ENCODE measurements at places on chromosomes 2 and 18.

DNA sequence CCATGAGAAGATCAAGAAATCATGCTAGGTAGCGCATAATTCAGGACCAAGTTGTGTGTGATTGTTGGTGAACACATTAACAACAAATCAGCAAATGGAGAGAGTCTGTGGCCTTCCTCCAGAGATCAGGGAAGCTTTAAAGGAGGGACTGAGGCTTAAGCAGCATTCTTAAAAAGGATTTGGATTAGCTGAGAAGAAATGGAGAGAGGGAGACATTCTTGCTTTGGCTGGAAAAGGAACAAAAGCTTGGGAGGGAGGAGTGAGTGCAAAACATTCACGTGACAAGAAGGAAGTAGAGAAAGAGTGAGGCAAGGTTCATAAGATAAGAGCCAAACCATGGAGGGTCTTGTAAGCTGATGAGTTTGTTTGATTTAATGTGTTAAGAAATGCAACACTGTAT is 75.6 kb downstream of the SRD5A2 start:
- DNase-seq, result no peak

DNA sequence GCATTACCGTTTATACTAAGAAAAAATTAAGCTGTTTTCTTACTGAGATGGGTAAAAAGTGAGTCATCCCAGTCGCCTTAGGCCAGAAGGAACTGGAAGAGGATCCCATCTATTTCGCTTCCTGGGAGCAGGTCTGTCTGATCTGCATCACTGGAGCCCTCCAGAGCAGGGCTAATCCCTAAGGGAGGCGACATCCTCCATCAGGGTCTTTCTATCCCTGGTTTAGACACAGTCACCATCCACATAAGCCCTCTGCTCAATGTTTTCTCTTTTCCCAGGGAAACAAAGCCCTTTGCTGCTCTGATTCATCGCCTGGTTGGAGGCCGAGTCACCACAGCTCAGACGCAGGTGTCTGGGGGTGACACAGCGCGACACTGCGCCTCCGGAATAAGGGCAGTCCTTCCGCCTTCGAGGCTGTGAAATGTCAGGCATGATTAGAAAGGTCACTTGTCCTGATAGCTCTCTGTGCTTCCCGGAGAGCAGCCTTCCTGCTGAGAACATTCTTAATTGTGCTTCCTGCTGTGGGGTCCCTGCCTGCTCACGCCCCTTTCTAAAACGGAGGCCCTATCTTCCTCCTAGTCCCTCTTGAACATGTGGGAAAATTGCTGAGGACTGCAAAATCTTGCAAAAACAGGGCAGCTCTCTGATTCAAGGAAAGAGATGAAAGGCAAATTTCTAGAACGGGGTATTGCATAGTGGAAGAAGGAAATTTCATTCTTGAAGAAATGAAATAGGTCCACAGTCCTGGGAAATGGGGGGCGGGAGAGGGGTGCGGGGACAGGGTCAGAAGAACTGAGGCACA is 56.3 kb downstream of the MARCHF4 start:
- DNase-seq, result no peak

- DNase-seq, result no peak
Measured at GRCh38 chr18:34915046-34915445, 126.2 kb upstream of the MAPRE2 start.

- no peak for DNase-seq
Measured at GRCh38 chr18:23884681-23885375, 129.7 kb upstream of the TTC39C start.

- no peak for DNase-seq
Measured at GRCh38 chr18:69935319-69936190, 12.1 kb downstream of the CD226 start.

DNA sequence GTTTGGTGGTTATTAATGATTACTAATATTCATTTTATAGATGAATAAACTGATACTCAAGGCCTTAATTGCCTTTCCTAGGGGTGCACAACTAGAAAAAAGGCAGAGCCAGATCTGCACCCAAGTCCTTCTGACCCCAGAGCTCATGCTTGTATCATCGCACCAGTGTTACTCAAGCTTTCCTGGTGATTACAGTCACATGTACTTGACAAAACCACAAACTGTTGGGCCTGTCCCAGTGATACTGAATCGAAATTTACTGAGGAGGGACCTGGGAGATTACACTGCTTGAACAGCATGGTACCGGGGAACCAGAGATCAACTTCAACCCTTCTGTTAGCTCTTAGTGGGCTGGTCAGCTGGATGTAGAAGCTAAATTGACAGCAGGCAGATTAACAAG is 33.7 kb downstream of the FASTKD2 start:
- DNase-seq, result no peak

DNA sequence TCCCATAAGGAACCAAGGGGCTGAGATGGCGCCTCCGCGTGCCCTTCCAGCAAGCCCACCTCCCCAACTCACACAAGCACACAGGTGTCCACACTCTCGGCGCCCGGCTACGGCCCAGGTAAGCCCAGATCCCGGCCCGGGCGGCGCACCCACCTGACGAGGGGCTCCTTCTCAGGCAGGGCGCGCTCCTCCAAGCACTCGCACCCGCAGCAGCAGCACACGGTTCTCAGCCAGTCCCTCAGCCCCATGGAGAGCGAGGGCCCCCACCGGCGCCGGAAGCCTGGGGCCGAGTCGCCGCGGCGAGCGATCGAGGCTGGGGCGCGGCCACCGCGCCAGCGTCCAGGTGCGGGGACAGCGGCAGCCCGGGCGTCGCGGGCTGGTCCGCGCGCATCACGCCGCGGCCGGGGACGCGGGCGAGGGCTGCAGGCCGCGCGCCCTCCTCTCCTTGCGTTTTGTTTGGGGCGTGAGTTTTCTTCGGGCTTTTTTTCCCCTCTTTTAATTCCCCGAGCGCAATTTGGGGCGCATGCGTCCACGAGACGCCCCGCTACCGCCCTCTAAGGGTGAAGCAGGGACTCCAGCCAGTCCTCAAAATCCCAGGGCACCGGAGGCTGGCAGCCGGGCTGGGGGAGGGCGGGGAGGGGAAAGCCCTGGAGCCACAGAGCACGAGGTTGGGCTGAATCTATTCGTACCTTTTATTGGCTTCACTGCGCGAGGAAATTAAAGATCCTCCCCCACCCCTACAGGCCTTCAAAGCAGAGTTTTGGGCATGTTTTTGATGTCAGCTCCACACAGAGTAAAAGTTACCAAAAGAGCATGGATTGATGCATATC is at the start of gene MREG:
MREG (minus strand) TSS at position 472 of the 830 bp plus-strand sequence; CDS start at position 248, 224 bp downstream.
- peak; percentile 94 for DNase-seq

GRCh38 chr2:25245141-25245540 is 76.8 kb upstream of the POMC start:
- DNase-seq, result no peak

GRCh38 chr2:186486651-186487647 is 889 bp downstream of the ZC3H15 start:
- peak; percentile 93 for DNase-seq

GRCh38 chr2:44087714-44088092 is 81.0 kb upstream of the PPM1B start:
- no peak for DNase-seq

GRCh38 chr2:26534098-26534864 is 56.4 kb upstream of the OTOF start:
- no peak for DNase-seq

GRCh38 chr2:11832531-11832930 is 86.1 kb downstream of the LPIN1 start:
- DNase-seq, result no peak

GRCh38 chr2:9228088-9228751 is 21.6 kb downstream of the ASAP2 start:
- DNase-seq, result no peak

DNA sequence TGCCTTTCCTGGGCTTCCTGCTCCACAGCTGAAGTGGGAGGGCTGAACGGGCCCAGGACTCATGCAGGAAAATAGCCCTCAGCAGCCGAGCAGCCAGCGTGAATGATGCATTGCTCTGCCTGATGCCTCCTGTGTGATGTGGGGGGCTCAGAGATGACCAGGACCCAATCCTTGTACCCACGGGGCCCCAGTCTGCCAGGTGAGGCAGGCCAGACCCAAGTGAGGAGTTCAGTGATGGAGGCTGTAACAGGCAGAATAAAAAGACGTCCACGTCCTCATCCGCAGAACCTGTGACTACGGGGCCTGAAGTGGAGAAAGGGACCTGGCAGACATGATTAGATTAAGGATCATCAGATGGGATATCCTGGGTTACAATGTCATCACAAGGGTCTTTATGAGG is 194.9 kb upstream of the HDAC4 start:
- no peak for DNase-seq

GRCh38 chr2:7256377-7256776 is 339.2 kb downstream of the RNF144A start:
- no peak for DNase-seq

GRCh38 chr2:51629406-51629805 is 597.5 kb upstream of the NRXN1 start:
- DNase-seq, result no peak

DNA sequence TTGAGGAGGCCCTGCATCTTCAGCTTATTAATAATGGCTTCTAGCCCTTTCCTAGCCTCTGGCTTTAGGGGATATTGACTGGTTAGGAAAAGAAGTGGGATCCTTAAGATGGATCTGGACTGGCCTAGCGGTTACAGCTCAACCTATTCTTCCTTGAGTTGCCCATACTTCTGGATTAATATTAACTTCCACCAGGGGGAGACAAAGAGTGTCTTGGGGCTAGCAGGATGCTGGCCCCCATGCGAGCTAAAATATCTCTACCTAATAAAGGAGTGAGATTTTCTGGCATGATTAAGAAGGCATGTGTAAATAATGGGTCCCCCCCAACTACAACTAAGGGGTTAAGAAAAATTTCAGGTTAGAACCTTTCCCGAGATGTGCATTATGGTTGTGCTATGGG is 23.2 kb upstream of the PLA2R1 start:
- DNase-seq, result peak; percentile 50

- DNase-seq, result no peak
Measured at GRCh38 chr2:69554568-69554967, 89.0 kb downstream of the AAK1 start.

GRCh38 chr18:26555804-26556553 is 7.6 kb upstream of the KCTD1 start:
- no peak for DNase-seq

GRCh38 chr2:190916829-190917228 is 36.2 kb downstream of the GLS start:
- DNase-seq, result no peak

DNA sequence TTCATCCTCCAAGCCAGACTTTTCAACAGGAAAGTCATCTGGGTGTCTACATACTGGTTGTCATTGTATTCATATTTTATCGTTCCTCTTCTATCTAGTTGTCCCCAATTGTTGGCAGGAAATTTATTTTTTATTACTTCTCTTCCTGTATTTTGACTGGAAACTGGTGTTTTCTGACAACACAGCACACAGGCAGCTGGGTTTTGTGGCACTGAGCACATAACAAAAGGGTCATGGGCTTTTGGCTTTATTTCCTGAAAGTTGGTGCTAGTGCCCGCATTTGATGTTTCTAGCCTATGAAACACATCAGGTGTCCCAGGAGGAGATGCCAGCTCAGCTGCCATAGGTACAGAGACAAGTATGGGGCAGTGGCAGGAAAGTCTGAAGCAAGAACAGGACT is 126.4 kb downstream of the TMEM17 start:
- no peak for DNase-seq

- no peak for DNase-seq
Measured at GRCh38 chr2:234967870-234968208, 16.0 kb downstream of the SH3BP4 start.

DNA sequence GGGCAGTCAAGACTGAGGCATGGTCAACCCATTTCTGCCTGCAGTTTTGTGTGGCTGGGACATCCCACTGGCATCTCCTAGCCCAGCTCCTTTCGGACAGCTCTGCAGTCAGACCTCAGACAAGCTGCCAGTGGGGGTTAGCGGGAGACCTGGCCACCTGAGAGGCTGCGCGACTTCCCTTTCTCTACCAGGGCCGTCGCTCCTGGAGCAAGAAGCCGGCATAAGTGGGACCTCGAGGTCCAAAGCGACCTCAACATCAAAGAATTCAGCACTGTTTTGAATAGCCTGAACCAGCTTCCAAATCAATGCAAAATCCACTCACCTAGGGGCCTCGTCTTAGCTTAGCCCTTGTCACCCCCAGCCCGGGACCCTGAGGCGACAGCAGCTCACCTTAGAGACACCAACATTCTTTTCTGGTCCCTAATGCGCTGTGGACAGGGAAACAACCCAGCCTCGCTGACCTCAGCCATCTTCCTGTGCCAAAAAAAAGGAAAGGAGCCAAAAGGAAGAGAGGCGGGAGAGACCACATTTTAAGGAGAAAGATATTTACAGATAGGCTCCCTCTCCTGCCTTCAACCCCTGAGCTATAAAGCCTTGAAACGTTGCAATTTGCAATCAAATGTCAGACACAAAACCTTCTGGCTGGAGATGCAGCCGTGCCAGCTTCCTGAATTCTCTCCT is 81.2 kb downstream of the GFPT1 start:
- no peak for DNase-seq

GRCh38 chr18:77014538-77014937 is 118.0 kb downstream of the MBP start:
- no peak for DNase-seq

GRCh38 chr18:23890589-23890988 is 124.0 kb upstream of the TTC39C start:
- DNase-seq, result no peak

DNA sequence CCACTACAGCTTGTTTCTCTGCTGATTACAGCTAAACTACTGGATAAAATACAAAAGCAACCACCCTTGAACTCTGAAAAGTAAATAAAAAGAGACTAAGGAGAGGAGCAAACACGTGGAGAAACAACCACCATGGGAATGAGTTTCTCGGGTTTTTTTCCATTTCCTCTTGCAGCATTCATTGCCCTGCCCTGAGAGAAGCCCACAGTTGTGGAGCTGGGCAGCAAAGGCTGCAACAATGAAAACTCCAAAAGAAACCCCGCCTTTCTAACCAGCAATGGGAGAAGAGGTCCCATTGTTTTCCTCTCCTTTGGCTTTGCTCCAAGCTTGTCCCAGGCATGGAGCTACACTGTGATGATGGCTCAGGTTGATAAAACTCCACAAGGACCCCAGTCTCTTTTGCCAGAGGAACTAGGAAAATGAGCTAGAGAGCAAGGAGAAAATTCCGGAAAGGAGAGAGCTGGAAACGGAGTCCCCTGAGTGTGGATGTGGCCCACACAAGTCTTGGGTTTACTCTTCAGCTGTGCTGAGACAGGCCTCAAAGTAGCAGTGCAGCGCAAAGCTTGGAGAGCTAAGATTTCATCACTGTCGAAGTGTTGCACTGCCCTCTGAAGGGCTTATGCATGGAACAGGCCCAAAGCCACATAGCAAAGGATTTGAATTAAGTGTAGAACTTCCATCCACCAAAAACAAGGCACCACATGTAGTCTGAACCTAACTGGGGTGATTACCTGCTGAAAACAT is 20.9 kb downstream of the NAPG start:
- DNase-seq, result no peak
